ENCODE measurements at places on chromosomes 2 and 18. TPM values are rescaled to one million over a fixed set of nuclear protein-coding genes. Genes with fewer than 3 reads are reported as not detected.

- DNase-seq: no peak
These were observed 7.0 kb upstream of the BMP10 start for GRCh38 chr2:68878071-68878711.

GRCh38 chr18:32759611-32760167, 13.1 kb downstream of the KLHL14 start:
- no peak for DNase-seq

The SOS1 gene
- polyA plus RNA-seq: 56.8 TPM

The VSNL1 gene
- 4.4 TPM for polyA plus RNA-seq

DNA sequence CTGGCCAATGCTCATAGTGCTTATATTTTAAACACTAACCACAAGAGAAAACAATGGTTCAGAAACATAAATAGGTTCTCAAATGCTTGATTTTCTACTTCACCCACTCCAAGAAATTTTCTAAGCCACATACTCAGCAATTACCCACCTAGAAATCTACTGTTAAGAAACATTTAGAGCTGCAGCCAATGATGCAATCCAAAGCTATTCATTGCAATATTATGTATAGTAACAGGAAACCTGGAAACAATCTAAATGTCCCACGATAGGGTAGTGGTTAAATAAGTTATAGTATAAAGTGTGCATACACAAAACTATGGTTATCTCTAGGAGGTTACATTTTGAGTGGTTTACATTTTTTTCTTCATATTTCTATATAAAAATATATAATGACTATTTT, 5.7 kb downstream of the FAM237A start:
- no peak for DNase-seq

The GPR155 gene
- polyA plus RNA-seq: 2.6 TPM

All from left renal pelvis (tissue), 4 donors.